Activated CD4-positive, alpha-beta memory T cell treated with anti-CD3 and anti-CD28 coated beads, Interleukin-2, amount 10 ng/mL, durations not matched to agents 7 days and 5 days (primary cell): ENCODE measurements at places on chromosomes 3 and 15. TPM values are rescaled to one million over a fixed set of nuclear protein-coding genes. Genes with fewer than 3 reads are reported as not detected.

SCAANT1 gene
- total RNA-seq = not detected

SYNPR gene
- total RNA-seq = not detected

FOXB1 gene
- total RNA-seq = 3.7 TPM

DNAH12 gene
- 0.03 TPM for total RNA-seq

HRG gene
- total RNA-seq = not detected

GAP43 gene
- total RNA-seq = not detected

AHSG gene
- total RNA-seq = not detected

PLAAT1 gene
- not detected for total RNA-seq

FSIP1 gene
- total RNA-seq = 0.88 TPM

EEF1AKMT4 gene
- total RNA-seq = 3.1 TPM

ARHGAP11A gene
- 139 TPM for total RNA-seq

NAA80 gene
- 41.5 TPM for total RNA-seq

CEP63 gene
- total RNA-seq = 22.4 TPM

ZBBX gene
- total RNA-seq = not detected

TYRO3 gene
- total RNA-seq = 1.9 TPM

ACSBG1 gene
- total RNA-seq = not detected

TLR9 gene
- 0.55 TPM for total RNA-seq

SUCNR1 gene
- not detected for total RNA-seq
